ENCODE measurements at places on chromosomes 4 and X.

DNA sequence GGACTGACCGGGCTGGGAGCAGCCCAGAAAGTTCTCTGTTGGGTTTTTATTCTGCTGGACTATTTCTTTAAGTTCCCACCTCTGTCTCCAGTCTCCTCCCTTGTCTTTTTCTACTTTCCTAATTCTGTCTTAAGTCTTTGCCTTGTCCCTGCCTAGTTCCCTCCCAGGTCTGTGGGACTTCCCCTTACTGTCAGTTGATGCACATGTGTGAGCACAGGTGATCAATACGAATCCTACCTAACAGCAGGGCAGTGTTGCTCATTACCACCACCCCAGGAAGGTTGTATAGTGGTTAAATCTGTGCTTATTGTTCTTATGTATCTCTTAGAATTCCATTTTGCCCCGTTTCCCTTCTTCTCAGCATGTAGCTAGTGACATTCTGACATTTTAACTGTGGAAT lies 62.1 kb downstream of the GALNTL6 start:
- no peak for DNase-seq

DNA sequence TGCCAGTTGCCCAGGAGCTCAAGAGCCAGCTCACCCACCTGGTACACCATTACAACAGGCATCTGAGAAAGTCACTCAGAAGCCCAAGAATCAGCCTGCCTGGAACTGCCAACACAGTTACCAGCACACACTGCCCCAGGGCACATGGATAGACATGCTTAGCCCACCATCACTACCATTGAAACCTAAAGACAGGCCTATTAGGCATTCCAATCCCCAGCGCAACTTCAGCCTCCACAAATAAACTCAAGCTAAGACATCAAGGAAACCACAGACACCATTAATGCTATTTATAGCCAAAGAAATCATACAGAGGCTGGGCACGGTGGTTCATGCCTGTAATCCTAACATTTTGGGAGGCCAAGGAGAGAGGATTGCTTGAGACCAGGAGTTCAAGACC lies 42.3 kb downstream of the ATRX start:
- no peak for DNase-seq

GRCh38 chr4:75007891-75008290 lies 75.0 kb downstream of the PARM1 start:
- no peak for DNase-seq

DNA sequence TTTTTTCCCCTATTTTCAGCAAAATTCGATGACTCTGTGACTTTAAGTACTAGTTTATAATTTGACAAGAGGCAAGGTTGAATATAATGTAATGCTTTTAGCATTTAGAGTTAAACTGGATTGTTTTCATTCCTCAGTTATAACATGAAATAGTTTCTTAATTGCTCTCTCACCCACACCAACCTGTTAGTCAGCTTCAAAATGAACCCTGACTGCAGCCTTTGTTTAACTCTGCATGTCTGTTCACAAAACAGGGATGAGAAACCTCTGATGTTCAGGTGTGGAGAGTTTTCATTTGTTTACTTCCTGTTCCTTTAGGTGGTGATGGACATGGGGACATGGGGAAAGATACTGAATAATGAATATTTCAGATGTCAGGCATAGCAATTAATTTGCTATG lies 49.9 kb upstream of the MND1 start:
- no peak for DNase-seq

GRCh38 chrX:145405012-145405411 lies 157.7 kb downstream of the SPANXN1 start:
- no peak for DNase-seq

DNA sequence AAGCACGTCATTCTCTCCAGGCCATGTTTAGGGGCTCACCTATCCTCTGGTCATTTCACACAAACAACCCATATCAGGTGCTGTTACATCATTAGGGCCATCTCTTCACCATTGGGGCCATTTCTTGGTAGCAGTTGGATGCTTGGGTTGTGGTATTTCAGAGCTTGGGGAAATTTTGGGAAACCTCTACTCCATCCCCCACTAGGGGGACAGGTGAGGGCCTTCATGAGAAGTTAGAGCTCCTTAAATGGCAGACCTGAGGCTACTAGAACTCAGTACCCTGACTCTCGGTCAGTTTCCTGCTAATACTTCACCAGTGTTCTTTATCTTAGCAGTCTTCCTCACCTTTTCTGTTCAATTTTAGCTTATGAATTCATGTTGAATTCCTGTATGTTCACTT lies 50.2 kb downstream of the ZNF827 start:
- DNase-seq, result no peak

DNA sequence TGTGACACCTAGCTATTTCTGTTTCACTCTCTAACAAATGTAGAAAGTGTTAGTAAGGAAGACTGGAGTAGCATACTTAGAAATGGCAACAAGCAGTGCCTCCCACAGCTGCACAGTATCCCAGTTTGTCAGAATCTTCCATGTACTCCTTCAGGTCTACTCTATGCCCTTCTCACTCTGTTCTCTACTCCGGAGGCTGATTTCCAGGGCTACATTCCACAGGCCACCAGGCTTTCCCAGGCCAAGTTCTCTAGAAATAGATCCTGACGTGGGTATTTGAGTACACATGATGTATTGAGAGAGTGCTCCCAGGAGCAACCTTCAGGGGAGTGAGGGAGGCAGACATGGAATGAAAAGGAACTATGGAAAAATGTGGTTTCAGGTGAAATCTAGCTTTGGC lies 177.3 kb upstream of the GK2 start:
- DNase-seq, result no peak

DNA sequence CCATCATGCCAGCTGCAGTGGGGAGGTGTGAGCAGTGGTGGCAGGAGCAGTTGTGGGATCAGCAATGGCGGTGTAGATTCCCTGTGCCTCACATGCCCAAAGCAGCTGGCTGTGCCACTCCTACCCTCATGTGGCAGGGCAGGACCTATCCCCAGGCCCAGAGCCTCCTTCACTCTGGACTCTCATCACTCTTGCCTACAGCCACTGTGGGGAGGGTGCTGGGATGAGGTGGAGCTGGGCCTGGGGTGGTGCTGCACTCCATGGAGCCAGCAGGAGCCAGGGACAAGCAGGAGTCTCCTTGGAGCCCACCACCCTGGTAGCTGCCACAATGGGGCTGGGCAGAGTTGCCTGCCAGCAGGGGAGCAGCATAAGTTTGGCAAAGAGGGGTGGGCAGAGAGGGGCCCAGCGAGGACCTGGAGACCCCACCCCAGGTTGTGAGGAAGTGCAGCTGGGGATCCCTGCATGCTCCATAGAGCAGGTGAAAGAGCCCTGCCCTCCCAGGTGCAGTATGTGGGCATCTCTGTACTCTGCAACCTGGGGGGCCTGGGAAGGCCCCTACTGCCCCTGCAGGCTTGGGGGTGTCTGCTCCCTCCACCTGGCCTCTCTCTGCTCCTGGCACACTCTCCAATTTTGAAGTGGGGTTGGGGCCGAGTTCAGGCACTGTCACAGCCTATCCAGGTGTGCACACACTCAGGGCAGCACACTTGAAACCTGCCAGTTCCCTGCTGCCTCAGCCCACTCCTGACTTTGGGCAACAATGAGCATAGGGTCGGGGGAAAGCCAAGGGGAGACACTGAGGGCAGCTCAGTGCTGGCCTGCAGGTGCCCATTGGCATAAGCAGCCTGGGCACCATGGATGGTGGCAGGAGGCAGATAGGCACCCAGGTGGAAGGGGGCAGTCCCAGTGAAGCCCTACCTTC lies 74.0 kb upstream of the INTU start:
- DNase-seq, result no peak

GRCh38 chr4:123167931-123168330 lies 228.7 kb upstream of the SPRY1 start:
- no peak for DNase-seq

Data from NCI-H1417 treated with DMSO at 0.1 percent for 48 hours (cell line).